Activated T-cell treated with anti-CD3 and anti-CD28 coated beads for 4 hours (primary cell): ENCODE measurements at places on chromosomes 11 and 22.

GRCh38 chr11:1323774-1324173 is 14.3 kb upstream of the TOLLIP start:
- DNase-seq = no peak

GRCh38 chr11:117097014-117097388 is 1.2 kb downstream of the SIK3 start:
- no peak for DNase-seq

- no peak for DNase-seq
Measured at GRCh38 chr11:63012430-63012829, 3.2 kb downstream of the SLC22A8 start.

DNA sequence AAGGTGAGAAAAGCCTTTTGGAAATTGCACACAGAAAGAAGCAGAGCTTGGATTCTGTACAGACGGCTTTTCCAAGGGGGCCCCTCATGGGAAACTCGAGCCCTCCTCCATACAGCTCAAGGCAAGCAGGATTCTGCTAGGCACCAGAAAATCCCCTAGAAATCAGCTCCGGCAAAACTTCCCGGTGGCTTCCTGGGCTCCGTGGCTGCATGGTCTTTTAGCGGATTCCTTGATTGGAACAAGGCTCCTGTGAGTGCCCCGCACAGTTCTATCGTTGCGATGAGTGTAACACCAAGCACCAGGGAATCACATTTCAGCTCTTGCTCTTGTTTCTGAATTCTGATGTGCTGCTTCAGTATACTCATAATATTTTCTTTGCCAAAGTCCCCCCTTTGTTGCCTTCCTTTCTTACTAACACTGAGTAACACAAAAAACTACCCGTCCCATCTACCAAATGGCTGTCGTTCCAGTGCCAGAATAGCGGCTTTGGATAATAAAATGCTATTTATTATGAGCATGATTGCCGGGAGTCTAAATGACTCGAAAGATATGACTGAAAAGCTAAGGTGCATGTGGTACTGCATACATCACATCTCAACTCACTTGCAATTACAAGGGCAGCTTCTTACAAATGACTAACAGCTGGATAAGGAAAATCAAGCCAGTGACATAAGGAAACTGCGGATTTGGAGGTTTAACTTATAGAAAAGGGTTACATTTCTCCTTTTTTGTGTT is 494.1 kb downstream of the DLG2 start:
- no peak for DNase-seq

DNA sequence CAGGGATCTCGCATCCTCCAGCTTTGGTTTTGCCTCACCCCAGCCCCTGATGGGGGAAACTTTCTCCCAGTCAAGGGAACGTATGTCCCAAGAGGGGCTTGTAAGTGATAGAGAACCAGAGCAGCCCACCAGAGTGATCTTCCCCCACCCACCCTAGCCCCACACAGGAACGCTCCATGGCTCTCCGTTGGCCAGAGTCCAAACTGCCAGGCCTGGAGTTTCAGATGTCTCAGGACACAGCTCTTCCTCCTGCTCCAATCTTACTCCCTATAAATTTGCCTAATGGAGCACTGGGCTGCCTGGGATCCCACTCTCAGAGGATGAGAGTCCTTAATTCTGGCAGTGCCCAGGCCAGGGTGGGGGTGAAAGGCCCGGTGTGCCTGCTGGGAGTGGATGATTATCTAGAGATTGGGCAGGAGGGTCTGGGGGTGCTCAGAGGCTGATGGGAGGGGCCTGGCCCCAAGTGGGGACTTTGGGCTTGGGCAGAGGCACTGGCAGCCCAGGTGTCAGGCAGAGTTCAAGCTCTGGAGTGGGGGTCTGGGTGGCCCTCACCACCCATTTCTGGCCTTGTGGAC is 79.9 kb downstream of the WNT7B start:
- DNase-seq = no peak

DNA sequence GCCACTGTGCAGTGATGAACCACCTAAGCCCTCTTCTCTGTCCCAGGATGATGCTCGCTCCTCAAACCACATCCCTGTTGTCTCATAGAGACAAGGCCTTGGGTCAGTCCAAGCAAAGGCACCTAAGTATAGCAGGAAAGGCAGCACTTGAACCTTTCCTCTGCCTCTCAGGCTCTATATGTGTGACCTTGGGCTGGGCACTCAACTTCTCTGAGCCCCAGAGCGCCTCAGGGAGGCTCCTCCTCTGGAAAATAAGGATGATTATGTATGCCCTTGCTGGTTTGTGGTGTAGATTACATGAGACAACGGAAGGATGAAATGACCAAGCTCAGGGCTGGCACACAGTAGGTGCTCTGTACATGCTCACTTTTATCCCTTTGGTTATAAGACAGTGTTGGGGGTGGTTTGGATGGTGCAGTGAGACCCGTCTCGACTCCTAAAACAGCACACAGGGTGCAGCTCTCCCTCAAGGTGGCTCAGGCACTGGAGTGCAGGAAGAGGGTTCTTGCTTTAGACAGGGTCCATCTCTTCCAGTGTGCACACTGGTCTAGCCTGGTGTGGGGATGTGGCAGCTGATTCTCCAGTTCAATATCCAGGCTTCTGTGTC is 40.2 kb upstream of the ACCSL start:
- no peak for DNase-seq

DNA sequence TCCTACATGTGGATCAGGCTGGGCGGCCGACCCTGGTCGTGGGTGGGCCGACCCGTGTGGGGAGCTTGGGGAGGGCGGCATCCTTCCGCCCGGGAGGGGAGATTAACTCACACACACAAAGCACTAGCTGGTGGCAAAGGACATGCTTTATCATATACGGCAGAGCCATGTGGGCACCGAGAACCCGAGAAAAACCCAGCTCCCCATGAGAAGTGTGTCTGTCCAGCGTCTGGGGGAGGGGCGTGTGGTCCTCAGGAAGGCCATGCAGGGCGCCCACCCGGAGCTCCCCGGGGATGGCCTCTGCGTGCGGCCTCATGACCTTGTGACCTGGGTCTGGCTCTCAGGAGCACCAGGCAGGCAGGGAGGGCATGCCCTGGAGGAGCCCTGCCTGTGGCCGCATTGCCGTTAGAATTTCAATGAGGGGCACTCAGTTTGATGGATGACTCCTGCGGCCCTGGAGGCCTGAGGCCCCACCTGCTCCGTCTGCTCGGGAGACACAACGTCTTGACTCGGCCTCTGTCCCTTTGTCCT is 39.4 kb upstream of the TOLLIP start:
- DNase-seq = no peak

- no peak for DNase-seq
Measured at GRCh38 chr22:38406617-38407016, 48.4 kb downstream of the KCNJ4 start.

DNA sequence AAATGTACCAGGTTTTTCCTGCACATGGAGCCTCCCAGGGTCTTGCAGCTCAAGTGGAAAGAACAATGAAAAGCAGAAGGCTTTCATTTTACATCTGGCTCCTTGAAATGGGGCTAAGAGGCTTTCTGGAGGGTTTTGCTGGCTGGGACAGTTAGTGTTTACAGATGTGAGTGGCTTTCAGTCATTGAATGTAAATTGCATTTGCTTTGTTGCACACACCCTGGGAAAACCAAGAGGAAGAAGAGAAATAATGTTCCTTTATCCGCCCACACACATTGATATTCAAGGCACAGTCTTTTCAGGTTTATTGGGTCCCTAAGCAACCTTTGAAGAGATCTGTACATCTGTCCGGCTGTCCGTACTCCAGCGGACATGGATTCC is 144.5 kb downstream of the SPON1 start:
- no peak for DNase-seq

DNA sequence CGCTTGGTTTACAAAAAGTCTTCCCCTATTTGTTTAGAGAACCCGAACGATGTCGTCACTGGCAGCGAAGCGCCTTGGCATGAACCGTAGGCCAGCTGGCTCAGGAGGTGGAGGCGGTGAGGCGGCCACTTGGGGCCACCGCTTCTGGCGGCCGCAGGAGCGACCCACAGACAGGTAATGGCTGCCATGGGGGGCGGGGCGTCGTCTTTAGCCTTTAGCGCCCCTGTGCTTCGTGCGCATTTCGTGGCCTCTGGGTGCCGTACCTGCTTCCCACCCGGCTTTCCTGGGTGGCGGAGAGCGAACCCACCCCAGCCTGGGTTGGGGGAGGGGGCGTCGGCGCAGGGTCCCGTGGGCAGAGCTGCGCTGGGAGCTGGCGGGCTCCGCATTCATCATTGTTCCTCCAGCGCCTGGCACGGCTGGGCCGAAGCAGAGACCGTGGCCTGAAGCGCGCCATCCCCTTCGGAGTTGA is 469 bp upstream of the OSBP2 start:
- peak; percentile 44 for DNase-seq

GRCh38 chr22:24758164-24758799 is 16.2 kb downstream of the PIWIL3 start:
- DNase-seq = peak; percentile 38

GRCh38 chr22:46500201-46500600 is 37.2 kb downstream of the CELSR1 start:
- DNase-seq = no peak

DNA sequence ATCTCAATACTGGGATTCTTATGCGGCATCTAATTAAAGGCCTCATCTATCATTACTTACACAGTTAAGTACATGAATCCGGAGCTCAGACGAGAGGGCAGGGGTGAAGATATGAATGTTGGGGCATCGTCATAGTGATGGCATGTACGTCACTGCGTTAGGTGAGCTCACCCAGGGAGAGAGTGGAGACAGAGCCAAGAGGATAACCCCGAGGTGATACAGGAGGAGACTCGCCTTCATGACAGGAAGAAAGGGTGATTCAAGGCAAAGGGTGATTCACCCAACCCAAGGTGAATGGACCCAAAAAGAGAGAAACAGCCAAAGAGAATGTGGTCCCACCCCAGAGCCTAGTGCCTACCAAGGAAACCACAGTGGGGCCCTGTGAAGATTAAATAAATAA is 132.9 kb upstream of the BLID start:
- no peak for DNase-seq

DNA sequence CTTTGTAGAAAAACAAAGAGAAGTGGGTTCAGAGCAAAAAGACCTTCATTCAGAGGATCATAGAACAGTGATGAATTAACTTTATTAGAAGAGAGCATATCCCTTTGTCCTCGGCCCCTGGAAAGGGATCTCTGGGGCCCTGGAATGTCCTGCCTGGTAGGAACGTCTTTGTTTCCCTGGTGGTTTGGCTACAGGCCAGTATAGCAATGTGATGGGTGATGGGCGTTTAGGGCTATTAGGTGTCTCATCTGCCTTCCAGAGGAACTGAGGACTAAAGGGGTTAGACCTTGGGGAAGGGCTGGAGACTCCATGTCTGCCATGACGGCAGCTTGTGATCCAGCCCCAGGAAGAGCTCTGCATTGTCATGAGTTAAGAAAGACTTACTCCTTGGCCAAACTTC is 9.1 kb downstream of the APOL4 start:
- DNase-seq = no peak

- DNase-seq = peak; percentile 63
Measured at GRCh38 chr11:72584293-72584938, 89.8 kb downstream of the PDE2A start.

GRCh38 chr11:1194977-1195681 is 27.7 kb upstream of the MUC5B start:
- DNase-seq = no peak

GRCh38 chr11:123254357-123254756 is 59.3 kb upstream of the CLMP start:
- DNase-seq = no peak

DNA sequence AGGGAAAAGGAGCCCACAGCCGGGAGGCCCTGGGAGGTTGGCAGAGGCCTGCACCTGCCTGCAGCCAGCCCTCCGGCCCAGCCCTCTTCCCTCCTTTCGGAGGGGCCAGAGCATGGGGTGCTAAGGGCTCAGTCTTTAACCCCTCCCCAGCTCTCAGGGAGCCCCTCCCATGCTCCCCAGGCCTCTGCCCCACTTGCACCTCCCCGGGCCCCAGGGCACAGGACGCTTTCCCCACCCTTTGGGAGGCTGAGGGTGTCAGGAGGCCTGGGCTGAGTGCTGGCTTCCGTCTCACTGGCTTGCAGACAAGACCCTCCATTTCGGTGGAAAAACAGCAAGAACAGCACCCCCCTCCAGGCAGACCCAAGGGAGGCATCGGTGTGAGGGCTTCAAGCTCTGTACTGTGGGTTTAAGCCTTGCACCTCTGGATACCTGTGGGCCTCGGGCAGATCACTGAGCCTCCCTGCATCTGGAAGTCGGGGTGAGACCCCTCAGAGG is 7.3 kb downstream of the ASCL2 start:
- no peak for DNase-seq

- no peak for DNase-seq
Measured at GRCh38 chr11:87136236-87136635, 98.5 kb downstream of the TMEM135 start.

GRCh38 chr11:128955636-128956035 is 13.0 kb upstream of the TP53AIP1 start:
- DNase-seq = no peak

- no peak for DNase-seq
Measured at GRCh38 chr22:48641906-48642475, 1185.7 kb downstream of the BRD1 start.

DNA sequence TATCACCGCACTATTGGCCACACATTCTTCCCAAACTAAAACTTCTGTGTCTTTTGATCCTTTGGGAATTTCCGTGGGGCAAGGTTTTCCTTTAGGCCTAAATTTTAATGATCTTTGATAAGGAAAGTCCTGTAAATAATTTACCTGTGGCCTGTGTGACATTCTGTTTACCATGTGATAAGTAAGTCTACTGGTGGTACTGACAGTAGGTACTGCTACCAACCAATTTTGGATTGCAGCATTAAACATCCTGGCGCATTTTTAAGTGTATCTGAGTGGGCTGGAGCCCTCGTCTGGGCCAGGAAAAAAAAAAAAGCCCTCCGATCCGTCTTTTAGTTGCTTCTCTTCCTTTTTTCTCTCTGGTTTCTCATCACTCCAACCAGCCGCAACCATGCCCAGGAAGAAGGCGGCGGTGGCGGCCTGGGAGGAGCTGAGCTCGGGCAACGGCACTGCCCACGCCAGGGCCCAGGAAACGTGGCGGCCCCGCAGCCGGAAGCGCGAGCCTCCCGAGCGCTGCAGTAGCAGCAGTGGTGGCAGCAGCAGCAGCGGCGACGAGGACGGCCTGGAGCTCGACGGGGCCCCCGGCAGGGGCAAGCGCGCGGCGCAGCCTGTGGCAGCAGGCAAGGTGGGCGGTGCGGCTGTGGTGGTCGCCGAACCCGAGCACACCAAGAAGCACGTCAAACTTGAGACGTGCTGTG is 33.6 kb downstream of the ASRGL1 start:
- peak; percentile 14 for DNase-seq

- no peak for DNase-seq
Measured at GRCh38 chr22:45218976-45219375, 21.7 kb downstream of the KIAA0930 start.

- DNase-seq = no peak
Measured at GRCh38 chr22:42152661-42153270, 22.2 kb upstream of the CYP2D6 start.

DNA sequence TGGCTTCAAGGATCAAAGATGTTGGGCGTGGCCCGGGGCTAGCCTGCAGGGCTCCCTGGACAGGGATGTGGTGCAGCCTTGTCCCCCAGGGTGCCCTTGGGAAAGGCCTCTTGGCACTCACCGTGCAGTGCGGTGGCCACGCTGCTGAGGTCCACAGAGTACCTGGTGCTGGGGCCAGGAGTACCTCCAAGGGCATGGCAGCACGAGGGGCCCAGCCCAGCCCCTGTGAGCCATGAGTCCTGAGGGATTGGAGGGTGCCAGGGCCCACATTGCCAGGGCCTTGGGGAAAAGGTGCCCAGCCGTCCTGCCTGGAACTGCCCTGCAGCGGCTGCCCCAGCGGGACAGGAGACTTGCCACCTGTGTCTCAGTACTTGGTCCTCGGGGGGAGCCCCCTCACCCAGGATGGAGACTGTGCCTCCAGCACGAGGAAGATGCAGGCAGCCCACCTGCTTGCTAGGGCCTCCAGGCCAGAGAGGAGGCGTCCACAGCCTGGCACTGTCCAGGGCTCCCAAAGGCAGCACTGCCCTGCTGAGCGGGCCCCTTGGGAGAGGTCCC is 44.2 kb downstream of the GRAMD4 start:
- no peak for DNase-seq
